T-cell (primary cell): ENCODE measurements at places on chromosomes 12 and 14. TPM values are rescaled to one million over a fixed set of nuclear protein-coding genes. Genes with fewer than 3 reads are reported as not detected.

The PTHLH gene
- total RNA-seq = not detected

The NAV3 gene
- total RNA-seq = 0.26 TPM

The STAC3 gene
- 2.9 TPM for total RNA-seq

The LGMN gene
- 8.8 TPM for total RNA-seq

The ASB2 gene
- total RNA-seq = 2.7 TPM

The SPIC gene
- total RNA-seq = not detected

The TSPAN9 gene
- 0.56 TPM for total RNA-seq

The TAC3 gene
- total RNA-seq = 0.63 TPM
